Activated CD4-positive, alpha-beta T cell treated with anti-CD3 and anti-CD28 coated beads, Interleukin-2, amount 50 U/mL, for 24 hours (primary cell): ENCODE measurements at places on chromosomes 12 and 14.

GRCh38 chr14:68247274-68247673 lies 427.7 kb downstream of the RAD51B start:
- no peak for DNase-seq

GRCh38 chr12:88715673-88716072 lies 135.4 kb upstream of the KITLG start:
- no peak for DNase-seq

- no peak for DNase-seq
These were observed 729.2 kb downstream of the AACS start for GRCh38 chr12:125794401-125794800.

DNA sequence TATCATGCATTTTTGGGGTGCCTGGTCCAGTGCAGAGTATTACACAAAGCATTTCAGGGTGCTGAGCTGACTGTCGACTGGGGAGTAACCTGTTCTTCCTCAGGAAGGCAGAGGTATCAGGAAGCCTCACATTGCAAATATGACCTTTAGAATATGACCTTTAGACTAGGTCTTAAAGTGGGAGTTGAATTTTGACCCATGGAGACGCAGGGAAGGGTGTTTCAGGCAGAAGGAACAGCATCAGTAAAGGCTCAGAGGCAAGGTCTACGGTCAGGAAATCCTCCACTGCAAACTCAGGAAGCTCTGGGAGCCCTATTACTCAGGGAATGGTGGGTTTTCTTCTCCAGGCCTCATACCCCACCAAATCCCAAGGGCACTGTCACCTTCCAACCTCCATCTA lies 11.3 kb downstream of the HNF1A start:
- DNase-seq = no peak

- no peak for DNase-seq
These were observed 53.0 kb downstream of the TRIM9 start for GRCh38 chr14:51041883-51042282.

GRCh38 chr12:29690728-29691127 lies 93.0 kb downstream of the TMTC1 start:
- no peak for DNase-seq

DNA sequence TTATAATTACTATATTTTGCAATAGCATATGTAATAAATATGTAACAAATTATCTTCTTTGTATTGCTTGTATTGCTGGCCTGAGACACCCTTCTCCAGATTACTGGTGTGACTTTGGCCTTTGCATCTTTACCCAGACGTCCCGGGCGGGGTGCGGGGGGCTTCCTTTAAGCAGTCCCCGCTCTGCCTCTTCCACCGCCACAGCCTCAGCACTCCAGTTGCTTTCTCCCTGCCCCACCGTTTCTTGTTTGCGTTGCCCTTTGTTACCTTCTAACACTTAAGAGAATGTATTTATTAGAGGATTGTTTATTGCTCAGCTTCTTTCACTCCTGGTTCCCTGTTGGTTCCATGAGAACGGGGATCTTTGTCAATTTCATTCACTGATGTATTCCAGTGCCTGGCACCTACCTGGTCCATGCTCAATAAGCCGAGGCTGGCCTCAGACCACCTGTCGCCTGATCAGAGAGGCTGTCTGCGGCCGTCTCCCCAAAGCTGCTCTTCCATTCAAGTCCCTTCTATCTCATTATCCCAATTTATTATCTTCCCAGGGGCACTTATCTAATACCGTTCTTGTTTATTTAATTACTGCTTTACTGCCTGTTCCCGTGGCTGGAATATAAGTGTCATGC lies 100.5 kb upstream of the RFLNA start:
- DNase-seq = no peak

DNA sequence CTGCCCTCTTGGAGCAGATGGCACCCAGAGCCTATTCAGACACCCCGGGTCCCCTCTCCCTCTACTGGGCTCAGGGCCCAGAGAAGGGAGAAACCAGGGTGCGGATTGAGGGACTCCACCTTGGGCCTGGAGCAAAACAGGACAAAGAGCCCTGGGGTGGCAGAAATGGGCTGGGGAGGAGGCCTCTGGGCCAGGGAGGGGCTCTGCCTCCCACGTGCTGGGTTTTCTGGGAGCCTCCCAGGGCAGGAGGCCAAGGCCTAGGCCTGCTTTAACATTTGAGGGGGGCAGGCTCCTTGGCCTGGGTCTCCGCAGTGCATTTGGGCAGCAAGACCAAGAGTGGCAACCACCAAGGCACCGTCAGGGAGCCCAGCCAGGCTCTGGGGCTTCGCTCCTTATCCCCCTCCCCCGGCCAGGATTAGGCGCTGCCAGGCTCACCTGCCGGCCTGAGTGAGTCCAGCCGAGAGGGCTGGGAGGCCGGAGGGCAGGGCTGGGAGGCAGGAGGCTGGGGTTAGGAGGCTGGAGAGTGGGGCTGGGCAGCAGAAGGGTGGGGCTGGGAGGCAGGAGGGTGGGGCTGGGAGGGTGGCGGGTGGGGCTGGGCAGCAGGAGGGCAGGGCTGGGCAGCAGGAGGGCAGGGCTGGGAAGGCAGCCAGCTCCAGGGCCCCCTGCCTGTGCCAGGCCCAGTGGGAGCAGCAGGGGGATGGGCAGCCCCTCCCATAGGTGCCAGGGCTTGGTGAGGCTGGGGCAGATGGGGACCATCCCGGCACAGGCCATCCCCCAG lies 101.8 kb upstream of the EIF5 start:
- no peak for DNase-seq

DNA sequence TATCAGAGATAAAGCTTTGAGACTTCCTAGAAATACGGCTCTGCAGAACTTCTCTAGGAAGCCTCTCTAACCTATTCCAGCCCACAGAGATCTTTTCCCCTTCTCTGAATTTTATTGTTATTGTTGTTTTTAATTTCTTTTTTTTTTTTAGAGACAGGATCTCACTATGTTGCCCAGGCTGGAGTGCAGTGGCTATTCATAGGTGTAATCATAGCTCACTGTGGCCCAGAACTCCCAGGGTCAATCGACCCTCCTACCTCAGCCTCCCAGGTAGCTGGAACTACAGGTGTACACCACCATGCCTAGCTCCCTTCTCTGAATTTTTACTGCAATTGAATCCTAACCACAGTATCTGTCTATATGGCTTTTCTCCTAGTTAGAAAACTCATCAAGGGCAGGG lies 19.6 kb downstream of the SLC7A8 start:
- DNase-seq = no peak

- no peak for DNase-seq
These were observed 170.6 kb downstream of the OTOGL start for GRCh38 chr12:80269803-80270552.

- no peak for DNase-seq
These were observed 302.3 kb upstream of the RGS6 start for GRCh38 chr14:71629765-71630492.

DNA sequence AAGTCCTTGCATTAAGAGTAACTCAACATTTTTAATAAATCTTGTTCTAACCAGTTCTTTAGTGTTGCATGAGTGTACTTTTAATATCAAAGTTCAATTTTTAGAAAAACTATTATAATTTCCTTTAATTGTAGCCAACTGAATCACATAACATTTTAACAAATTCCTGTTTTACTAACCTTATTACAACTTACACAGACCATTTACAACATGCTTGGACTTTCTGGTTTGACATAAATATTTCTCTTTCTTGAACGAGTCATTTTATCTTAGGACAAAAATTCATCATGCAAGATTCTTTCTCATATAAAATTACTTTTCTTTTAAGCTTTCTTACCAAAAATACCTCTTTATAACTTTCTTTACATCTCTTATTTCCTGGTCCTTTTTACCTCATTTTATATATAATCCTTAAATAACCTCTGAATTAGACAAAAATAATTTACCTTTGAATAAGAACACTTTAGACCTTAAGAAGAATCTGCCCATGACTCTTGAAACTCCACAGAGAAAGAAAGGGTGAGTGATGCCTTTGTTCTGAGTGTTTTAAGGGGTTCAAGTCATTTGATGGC lies 3.9 kb downstream of the SLCO1A2 start:
- DNase-seq = no peak

- no peak for DNase-seq
These were observed 5.1 kb upstream of the SPATA7 start for GRCh38 chr14:88380405-88380804.

GRCh38 chr12:52310622-52311284 lies 10.4 kb downstream of the KRT83 start:
- no peak for DNase-seq

DNA sequence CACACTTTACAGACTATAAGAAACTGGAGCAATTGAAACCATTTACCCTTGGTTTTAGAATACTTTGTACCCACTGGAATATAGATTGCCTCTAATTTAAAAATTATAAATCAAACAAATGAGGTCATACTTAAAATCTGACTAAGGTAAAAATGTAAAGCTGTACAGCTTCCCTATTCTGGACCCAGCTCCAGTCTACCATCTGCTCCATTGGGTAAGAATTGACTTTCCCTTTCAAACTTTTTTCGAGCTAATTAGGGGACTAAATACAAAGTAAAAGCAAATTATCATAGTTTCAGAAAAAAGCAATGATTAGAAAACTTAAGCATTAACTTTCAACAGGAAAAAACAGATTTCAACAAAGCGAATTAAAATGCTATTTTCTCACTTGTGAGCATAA lies 4.3 kb downstream of the KRR1 start:
- DNase-seq = no peak

DNA sequence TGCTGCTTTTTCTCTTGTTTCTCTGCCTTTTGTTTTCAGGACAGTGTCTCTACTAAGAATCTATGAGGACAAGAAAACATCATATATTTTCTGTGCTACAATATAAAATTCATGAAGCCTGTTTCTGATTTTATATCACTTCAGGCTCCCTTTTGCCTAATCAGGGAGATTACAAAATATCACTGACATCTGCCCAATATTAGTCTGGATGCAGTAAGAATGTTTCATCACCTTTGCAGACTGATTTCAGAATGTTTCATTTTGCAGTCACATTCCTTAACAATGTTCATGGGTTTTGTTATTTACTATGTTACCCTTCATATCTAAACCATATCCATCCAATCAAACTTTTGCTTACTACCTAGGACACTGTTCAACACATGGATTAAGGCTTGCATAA lies 491 bp upstream of the CLEC6A start:
- DNase-seq = no peak

GRCh38 chr14:68167383-68168087 lies 348.0 kb downstream of the RAD51B start:
- DNase-seq = no peak

DNA sequence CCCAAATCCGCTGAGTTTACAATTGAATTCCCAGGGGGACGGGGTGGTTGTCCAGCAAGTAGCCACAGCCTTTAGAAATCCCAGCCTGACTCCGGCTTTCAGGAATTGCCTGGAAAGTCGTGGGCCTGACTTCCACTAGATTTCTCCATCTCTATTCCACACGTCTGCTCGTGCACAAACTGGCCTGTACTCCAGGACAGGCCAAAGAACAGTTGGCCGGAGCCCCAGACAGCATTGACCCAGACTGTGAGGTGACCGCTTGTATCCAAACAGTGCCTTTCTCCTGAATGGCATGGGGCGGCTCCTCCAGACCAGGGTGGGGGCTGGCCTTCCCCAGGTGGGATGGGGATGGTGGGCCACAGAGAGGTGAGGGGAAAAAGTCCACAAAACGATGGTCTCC lies 62.2 kb downstream of the KDM2B start:
- no peak for DNase-seq

- no peak for DNase-seq
These were observed 133.9 kb downstream of the TBX5 start for GRCh38 chr12:114272071-114272470.

DNA sequence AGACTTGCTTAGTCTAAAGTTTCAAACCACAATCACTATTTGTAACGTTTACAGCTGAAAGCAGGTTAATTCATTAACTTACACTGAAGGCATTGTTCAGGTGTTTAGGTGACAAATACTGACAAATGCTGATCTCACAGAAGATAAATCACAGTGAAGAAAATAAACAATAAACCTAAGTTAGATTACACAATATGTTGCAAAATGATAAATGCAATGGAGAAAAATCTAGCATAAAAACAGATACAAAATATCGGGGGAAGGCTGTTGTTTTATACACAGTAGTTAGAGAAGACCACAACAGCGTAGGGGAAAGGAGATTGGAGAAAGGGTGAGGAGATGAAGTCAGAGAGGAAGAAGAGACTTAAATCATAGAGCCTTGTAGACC lies 3.0 kb downstream of the SCAF11 start:
- DNase-seq = no peak

GRCh38 chr12:32536000-32536345 lies 136.6 kb downstream of the FGD4 start:
- no peak for DNase-seq

- DNase-seq = no peak
These were observed 40.8 kb upstream of the MAX start for GRCh38 chr14:65142914-65143625.
